ENCODE measurements at places on chromosomes 5 and 9.

DNA sequence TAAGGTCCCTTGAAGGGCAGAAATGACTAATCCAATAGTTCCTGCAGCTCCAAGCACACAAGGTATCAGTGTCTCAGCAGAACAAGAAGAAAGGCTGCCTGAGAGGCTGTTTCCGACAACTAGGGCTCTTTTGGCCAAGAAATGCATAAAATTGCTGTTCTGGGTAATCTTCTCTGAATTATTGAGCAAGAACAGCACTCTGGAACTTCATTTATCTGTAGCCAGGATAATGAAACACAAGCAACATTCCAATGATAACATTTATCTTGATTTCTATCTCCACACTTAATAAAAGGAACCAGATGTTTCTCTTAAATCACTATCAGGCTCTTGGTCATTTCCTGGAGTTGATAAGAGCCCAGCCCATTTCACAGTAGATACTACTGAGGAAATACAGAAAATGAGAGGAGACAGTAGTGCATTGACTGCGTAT is 17.0 kb upstream of the AUH start:
- no peak for DNase-seq

DNA sequence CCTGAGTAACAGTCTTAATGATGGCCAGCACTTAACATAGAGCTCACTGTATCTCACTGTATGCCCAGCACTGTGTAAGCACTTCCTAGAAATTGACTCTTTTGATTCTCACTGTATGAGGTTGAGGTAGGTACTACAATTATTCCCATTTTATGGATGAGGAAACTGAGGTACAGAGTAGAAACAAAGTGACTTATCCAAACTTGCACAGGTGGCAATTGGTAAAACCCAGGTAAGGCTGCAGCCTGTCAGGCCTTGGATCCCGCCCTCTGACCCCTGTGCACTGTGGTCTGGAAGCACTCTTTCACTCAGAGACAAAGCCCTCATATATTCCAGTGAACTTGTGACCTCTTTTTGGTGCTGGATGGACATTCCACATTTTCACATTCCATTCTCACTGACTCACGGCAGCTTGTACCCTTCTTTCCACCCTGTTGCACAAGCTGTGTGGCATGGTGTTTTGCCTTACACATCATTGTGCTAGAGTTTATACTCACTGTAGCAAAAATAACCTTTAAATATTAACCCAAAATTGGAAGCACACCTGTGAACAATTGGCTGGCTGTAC is 21.7 kb downstream of the ANKRD55 start:
- DNase-seq, result no peak

DNA sequence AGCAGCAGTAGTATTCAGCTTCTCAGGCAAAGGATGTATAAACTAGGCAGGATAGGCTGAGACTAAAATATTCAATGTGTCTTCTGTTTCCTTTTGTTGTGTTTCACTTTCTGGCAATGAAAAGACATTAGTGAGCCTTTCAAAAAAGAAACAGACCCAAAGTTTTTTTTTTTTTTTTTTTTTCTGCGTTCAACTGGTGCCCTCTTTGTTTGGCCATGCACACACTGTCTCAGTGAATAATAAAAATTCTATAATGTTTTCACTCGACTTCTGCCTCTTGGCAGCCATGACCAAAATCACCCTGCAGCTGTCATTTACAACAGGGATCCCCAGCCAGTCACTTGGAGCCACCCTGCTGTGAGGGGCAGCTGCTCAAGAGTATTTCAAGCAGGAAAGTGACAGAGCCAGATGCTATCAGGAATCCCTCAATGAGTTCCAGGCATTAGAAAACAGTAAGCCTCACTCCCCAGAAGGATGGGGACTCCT is 44.0 kb upstream of the MAN2A1 start:
- DNase-seq, result no peak

DNA sequence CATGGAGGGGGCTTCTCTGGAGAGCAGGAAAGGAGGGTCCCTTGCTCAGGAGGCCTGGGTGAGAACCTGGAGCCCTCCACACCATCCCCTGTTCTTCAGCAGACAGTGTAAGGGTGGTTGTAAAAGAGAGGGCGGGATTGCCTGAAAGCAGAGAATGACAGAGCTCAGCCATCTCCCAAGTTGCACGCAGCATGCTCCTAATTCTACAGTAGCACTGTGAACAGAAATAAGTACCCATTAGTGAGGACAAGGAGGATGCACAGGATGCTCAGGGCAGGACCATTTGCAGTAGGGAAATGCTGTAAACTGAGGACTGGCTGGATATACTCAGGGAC is 8.4 kb downstream of the CCDC69 start:
- DNase-seq, result no peak

DNA sequence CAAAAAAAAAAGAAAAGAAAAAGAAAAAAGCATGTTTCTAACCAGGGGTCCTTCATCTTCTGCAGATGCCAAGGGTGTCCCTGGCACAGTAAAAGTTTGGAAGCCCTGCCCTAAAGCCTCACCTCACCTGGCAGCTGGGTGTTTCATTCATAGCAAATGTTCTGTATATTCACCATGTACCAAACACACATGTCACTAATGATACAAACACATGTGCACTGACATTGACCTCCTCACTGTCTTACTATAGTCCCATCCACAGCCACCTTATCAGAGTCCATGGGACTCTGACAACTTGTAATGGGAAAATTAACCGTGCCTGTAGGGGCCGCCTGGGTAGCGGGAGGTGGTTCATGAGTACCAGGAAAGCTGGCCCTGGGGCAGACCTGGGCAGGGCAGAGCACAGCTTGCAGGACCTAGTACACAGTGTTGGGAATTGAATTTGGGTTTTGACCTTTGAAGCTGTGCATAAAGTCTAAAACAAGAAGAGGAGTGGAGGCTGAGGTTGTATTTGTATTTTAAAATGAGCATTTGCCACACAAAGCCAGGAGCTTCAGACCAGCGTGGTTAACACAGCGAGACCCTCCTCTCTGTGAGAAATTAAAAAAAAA is 6.4 kb upstream of the MGAT4B start:
- no peak for DNase-seq

GRCh38 chr9:111349766-111350165 is 19.7 kb upstream of the OR2K2 start:
- DNase-seq, result no peak

DNA sequence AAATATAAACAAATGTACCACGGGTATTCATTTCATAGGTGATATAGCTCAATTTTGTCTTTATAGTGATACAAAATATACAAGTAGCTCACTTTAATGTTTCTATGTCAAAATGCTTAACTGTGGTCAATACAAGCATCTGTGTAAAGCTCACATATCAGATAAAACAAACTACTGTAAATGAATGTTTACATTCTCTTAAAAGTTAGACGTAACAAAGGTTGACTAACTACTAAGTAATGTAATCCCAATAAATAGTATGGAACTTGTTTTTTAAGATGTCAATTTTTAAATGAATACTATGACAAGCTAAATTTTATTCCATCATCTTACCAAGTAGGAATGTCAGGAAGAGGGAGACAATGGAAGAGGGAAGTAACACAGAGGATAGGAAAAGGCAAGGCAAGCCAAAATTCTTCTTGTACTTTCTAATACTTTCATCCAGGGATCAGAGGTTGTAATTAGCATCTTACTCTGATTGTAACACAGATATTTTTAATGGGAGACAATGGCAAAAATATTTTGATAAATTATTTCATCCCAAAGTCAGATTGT is 105.5 kb downstream of the STRBP start:
- no peak for DNase-seq

DNA sequence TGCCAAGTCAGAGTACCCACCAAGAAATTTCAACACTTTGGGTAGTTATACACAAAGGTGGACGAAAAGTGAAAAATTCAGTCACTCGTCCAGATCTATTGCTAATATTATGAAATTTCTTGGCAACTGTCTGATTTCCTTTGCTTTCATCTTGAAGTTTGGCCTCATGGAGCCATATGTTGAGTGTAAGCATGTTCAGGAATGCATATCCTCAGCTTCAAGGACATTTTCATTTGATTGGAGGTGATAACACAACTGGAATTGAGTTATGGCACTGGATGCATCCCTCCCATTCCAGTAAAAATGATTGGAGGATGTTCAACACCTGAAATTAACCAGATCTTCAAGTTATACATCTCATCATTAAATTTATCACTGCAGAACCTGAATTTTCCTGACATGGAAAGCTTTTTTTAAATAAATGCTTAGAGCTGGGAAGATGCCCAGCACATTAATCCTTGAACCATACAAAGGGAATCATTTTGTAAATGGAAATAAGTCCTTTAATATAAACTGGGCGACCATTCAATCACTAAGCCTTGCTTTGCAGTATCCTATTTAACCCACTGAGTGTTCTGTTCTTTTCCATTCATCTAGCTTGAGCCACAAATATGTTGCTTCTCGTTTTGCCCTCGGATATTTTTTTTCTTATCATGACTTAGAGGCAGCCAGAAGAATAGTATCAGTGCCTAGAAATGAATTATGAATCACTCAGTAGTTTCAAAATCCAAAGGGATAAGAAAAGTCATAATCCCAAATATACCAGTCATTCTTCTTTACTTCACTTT is 273.7 kb upstream of the PIK3R1 start:
- no peak for DNase-seq

DNA sequence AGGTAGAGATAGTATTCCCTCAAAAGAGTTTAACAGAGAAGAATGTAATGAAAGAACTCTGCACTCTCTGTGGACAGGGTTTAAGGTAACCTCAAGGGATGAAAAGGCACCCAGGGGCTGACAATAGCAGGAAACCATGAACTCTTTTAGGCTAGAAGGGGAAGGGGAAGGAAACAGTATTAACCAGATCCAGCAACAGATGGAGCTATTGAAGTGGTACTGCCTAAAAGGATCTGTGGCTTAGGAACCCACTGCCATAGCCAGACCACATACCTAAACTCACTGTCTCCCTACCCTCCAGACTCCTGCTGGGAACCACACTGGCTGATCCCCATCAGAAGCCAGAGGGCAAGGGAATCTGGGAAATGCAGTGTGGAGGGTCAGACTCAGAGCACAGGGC is 35.5 kb downstream of the PLGRKT start:
- no peak for DNase-seq

DNA sequence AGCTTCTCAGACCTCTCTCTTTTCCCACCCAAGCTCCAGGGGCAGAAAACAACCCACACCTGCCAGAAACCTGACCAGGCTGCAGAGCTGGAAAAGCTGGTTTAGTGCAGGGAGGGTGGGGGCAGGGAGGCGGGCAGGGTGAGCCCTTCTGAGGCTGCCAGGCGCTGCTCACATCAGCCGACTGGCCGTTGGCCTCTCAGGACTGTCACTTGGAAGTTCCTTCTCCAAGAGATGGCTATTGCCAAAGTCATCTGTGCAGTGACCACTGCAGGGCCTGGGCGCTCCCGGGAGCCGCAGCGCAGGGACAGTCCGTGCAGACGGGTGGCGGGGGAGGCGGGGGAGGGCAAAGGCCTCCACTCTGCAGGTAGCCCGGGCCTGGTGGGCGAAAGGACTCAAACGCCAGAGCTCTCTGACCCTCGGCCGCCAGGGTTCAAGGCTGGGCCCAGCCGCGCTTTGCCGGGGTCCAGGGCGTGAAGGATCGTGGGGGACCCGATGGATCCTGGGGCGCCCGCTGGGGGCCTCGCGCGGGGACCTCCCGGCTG is 205.0 kb upstream of the IER5L start:
- no peak for DNase-seq

DNA sequence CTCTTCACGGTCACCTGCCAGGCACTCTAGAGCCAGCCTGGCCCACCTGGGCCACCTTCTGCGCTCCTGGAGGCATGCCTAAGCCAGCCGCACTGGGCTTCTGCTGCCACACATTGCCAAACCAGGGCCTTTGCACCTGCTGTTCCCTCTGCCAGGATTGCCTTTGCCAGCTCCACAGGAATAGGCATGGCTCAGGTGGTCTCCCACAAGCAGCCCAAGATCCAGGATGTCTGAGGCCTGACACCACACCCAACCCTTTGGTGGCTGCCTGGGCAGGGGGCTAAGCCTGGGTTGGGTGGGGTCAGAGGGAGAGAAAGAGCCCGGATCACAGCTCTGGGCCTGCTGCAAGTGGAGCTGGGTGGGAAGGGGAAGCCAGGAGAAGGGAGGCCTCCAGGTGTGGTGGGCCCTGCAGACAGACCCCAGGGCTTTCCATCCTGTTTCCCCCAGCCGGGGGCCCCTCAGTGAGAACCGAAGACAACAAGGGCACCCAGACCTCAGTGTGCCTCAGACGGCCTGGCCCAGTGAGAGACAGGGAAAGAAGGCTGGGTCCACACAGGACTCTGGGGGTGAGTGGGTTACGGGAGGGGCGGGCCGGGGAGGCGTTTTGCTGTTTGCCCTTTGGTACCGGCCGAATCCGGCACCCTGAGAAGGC is 672 bp upstream of the SUSD3 start:
- DNase-seq, result no peak

- no peak for DNase-seq
Observed at GRCh38 chr5:34524123-34524522, 132.0 kb upstream of the RAI14 start.

DNA sequence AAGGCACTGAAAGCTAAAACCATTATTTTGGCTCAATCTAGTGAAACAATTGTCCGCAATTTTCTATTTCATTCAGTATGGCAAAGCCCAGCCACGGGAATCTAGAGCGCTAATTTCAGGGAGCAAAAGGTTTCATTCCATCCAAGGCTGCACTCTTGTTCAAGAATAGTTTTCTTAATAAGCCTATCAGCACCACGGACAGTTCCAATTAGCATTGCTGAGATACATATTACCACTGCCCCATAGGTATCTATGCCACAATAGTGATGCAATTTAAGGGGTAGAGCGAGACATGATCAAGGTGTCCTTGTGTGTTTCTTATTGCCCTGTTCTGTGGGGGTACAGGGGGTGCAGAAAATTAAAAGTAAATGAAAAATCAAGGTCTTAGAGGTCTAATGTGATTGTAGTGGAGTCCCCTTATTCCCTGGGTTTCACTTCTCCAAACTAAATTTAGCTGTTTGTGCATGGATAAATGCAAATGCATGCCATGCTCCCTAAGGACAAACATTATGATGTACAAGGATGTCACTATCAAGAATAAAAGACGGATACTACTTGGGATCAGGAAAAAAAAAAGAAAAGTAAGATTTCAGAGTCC is 45.5 kb downstream of the SPOCK1 start:
- DNase-seq, result no peak

DNA sequence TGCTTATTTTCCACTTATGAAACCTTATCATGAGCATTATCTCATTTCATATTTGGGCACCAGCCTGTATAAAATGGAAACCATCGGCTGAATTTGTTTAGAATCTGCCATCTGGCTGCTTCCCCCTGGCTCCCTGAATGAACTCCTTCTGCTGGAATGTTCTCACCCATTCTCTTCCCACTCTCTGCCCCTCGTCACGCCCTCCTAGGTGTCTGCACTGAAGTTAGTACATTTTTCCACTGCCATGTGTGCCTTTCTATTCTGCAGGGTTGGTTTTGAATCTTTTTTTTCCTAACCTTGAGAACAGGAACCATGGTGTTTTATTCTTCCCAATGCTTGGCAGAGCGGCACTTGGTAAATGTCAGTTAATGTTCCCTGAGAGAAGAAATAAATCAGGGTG is 359.7 kb downstream of the MLLT3 start:
- no peak for DNase-seq

GRCh38 chr5:18393565-18394442 is 759.5 kb downstream of the TAF11L14 start:
- DNase-seq, result peak; percentile 16
